ENCODE measurements at places on chromosomes 1 and 21. TPM values are rescaled to one million over a fixed set of nuclear protein-coding genes. Genes with fewer than 3 reads are reported as not detected.

The CACNA1S gene
- total RNA-seq: not detected

The ESRRG gene
- 0.67 TPM for total RNA-seq

The PUM1 gene
- 85.7 TPM for total RNA-seq

The LCE4A gene
- not detected for total RNA-seq

All from upper lobe of left lung (tissue), 6 donors.